Uterus (tissue), 4 donors: ENCODE measurements at places on chromosomes 2 and 18. TPM values are rescaled to one million over a fixed set of nuclear protein-coding genes. Genes with fewer than 3 reads are reported as not detected.

DNA sequence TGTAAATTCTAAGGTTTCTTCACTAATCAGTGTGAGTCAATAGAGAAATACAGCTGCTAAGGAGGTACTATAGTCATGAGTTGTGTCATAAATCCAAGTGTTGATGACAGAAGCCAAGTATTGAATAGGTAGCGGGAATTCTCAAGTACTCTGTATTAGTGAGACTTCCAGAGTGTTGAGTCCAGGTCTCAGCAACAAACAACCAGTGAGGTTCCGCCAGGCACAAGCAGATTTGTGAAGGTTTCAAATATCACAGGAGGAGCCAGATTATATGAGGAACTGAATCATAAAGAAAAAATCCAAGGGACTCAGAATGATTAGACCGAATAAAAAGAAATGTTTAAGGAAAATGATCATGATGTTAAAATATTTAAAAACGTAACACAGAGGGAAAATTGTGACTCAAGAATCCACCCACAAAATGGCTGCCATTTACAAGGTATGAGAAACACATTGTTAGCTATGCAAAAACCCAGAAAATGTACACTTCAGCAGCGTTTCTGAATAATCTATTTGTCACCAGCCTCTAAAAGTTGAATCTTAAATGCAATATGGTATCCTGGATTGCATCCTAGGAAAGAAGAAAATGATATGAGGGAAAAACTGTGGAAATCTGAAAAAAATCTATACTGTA is 27.3 kb upstream of the EVA1A start:
- DNase-seq: no peak
- H3K4me3 ChIP-seq: no peak overlapping the region
- H3K4me1 ChIP-seq: no peaks in the 10 kb centered on the region
- H3K27ac ChIP-seq: no peak overlapping the region
- no peaks in the 10 kb centered on the region for H3K27me3 ChIP-seq

DNA sequence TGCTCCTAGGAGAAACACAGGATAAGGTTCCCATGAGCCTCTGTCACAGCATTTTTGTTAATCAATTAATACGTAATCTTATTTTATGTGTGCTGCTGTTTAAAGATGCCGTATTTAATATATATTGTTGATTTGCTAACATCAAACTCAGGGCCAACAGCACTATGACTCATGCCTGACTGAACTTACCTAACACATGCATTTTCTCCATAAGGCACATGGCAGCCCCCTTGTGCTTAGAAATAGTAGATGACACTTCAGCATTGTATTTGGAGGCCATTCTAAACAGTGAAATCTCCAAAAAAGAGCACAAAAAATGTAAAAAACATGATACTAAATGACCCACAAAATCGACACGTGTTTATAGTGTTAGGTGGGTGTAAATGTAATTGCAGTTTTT is 314.8 kb downstream of the MYCN start:
- no peak overlapping the region for H3K27ac ChIP-seq
- no peaks in the 10 kb centered on the region for H3K27me3 ChIP-seq
- H3K36me3 ChIP-seq: no peaks in the 10 kb centered on the region
- no peak overlapping the region for H3K4me3 ChIP-seq
- H3K4me1 ChIP-seq: no peaks in the 10 kb centered on the region

- H3K27ac ChIP-seq: no peak overlapping the region
- no peak for DNase-seq
- no peaks in the 10 kb centered on the region for H3K4me1 ChIP-seq
Observed at GRCh38 chr2:19883971-19884720, 17.6 kb downstream of the TTC32 start.

LHCGR gene
- total RNA-seq: 0.48 TPM

DNA sequence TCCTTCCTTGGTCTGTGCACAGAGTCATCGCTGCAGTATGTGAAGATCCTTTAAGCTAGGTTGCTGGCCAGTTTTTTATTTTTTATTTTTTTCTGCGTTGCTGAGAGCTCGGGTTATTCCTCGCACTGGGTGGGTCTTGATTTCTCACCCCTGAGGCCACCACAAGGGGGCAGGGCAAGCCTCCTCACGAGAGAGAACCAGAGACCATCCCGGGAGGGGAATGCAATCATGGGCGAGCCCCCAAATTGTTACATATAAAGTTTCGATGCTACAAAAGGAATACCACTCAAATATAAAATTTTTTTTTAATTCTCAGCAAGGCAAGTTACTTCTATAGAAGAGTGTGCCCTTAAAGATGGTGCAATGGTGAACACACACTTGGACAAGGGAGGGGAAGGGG is 24.9 kb downstream of the HTR2B start:
- H3K27me3 ChIP-seq: no peaks in the 10 kb centered on the region
- H3K4me1 ChIP-seq: no peaks in the 10 kb centered on the region
- H3K36me3 ChIP-seq: no peaks in the 10 kb centered on the region
- DNase-seq: no peak
- H3K27ac ChIP-seq: no peak overlapping the region

DNA sequence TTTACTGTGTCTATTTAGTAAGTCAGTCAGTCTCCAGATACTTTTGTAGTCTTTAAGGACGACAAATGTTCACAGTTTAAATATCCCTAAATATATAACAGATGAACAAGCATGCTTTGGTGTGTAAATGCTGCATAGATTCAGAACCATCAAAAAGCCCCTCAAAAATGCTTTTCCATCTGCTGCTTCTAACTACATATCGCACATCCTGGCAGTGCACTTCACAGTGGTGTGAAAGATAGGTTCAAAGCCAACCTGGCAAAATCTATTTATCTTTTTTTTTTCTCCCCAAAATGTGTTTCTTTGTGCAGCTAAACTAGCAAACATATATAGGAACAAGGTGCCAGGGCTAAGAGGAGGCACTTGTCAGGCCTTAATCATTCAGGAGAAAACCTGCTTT is 753.8 kb downstream of the PLCL1 start:
- H3K4me3 ChIP-seq: no peak overlapping the region
- H3K27me3 ChIP-seq: no peaks in the 10 kb centered on the region
- H3K4me1 ChIP-seq: no peaks in the 10 kb centered on the region
- no peak for DNase-seq
- H3K27ac ChIP-seq: no peak overlapping the region

MAPRE2 gene
- 7.4 TPM for total RNA-seq

ZNF804A gene
- total RNA-seq: 7.9 TPM

DNA sequence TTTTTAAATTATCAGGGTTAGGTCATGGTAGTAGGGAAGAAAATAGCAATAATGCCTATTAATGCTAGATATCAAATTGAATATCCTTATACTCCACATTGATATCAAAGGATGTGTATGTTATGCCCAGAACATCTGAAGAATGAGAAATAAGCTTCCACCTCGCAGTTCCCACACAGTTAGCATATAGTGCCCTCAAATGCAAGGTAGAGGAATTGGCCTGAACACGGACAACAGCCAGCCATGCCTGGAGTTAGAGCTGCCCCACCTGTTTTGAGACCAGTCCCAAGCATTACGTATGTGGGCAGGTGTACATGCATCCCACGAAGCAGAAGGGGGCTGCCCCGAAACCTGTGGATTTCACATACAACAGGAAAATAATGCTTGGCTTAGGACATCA is 79.6 kb downstream of the SUMO1 start:
- no peaks in the 10 kb centered on the region for H3K4me1 ChIP-seq
- H3K36me3 ChIP-seq: no peaks in the 10 kb centered on the region
- no peak overlapping the region for H3K4me3 ChIP-seq
- no peak for DNase-seq

DSEL gene
- 12.6 TPM for total RNA-seq

GRCh38 chr2:46717344-46718121 is 198.1 kb downstream of the MCFD2 start:
- no peaks in the 10 kb centered on the region for H3K27me3 ChIP-seq
- no peaks in the 10 kb centered on the region for H3K36me3 ChIP-seq
- H3K4me3 ChIP-seq: peak overlapping the region; percentile 22

- no peak overlapping the region for H3K4me3 ChIP-seq
- no peaks in the 10 kb centered on the region for H3K27me3 ChIP-seq
- no peaks in the 10 kb centered on the region for H3K4me1 ChIP-seq
- H3K36me3 ChIP-seq: no peaks in the 10 kb centered on the region
Observed at GRCh38 chr18:394262-394986, 106.1 kb downstream of the COLEC12 start.

- no peak overlapping the region for H3K27ac ChIP-seq
- H3K4me3 ChIP-seq: no peak overlapping the region
- H3K36me3 ChIP-seq: no peaks in the 10 kb centered on the region
- DNase-seq: no peak
Observed at GRCh38 chr2:163471947-163472346, 263.9 kb downstream of the FIGN start.
